Colonic mucosa (tissue), 4 donors: ENCODE measurements at places on chromosomes 6 and 20.
A peak's percentile ranks its signal among the peaks of the same experiment; 100 is the strongest.

DNA sequence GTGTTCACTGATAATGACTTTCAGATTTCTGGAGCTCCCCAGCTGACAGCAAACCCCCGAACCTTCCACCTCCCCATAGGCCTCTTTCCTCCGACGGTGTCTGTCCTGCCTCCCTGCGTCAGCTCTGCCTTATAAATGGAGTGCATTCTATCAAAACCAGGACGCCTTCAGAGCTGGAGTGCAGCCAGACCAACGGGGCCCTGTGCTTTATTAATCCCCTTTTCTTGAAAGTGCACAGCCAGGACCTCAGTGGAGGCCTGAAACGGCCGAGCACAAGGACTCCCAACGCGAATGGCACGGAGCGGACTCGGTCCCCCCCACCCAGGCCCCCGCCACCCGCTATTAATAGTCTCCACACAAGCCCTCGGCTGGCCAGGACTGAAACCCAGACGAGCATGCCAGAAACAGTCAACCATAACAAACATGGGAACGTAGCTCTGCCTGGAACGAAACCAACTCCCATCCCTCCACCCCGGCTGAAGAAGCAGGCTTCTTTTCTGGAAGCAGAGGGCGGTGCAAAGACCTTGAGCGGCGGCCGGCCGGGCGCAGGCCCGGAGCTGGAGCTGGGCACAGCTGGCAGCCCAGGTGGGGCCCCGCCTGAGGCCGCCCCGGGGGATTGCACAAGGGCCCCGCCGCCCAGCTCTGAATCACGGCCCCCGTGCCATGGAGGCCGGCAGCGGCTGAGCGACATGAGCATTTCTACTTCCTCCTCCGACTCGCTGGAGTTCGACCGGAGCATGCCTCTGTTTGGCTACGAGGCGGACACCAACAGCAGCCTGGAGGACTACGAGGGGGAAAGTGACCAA, 42.3 kb upstream of the NAA20 start:
- peak; percentile 59 for DNase-seq

GRCh38 chr20:25269057-25269832, 21.4 kb downstream of the PYGB start:
- peak; percentile 11 for DNase-seq

- DNase-seq, result no peak
Measured at GRCh38 chr6:155383913-155384312, 69.6 kb upstream of the TFB1M start.

- DNase-seq, result no peak
Measured at GRCh38 chr6:98823428-98824161, 10.8 kb upstream of the POU3F2 start.

GRCh38 chr6:14985366-14985765, 260.5 kb upstream of the JARID2 start:
- no peak for DNase-seq

DNA sequence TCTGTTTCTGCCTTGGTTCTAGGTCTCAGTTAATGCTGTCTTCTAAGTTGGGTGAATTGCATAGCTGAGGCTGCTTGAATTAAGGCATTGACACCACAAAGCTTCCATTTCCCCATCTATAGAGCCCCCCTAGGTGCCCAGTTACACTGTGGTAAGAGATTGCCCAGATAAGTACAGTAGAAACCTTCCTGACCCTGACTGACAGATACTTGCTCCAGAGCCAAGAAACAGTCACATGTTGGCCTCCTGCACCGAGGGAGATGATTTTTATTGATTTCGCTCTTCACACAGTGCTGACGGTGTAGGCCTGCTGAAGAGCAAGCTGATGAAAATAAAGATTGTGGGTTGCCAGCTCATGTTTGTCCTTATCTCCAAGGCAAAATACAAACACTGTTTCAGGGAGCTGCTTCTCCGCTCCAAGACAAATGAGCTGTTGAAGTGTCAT, 67.9 kb downstream of the TRMT11 start:
- peak; percentile 49 for DNase-seq

DNA sequence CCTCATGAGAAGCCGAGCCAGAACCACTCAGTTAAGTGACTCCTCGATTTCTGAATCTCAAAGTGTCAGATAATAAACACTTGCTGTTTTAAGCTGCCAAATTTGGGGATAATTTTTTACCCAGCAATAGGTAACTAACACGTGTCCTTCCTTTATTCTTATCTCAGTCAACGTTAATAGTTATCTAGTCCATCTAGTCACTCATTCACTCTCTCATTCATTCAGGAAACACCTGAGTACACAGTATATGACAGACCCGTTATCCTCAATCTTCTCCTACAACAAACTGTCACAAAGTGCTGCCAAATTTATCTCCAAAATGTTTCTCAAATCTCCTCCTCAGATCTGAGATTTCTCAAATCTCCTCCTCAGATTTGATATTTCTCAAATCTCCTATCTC, 13.1 kb downstream of the FAM184A start:
- DNase-seq, result no peak

- no peak for DNase-seq
Measured at GRCh38 chr6:129575378-129576118, 134.4 kb downstream of the ARHGAP18 start.

- no peak for DNase-seq
Measured at GRCh38 chr6:108193131-108193530, 27.3 kb downstream of the NR2E1 start.

GRCh38 chr20:36271639-36272546, 34.2 kb upstream of the DLGAP4 start:
- DNase-seq, result no peak

- no peak for DNase-seq
Measured at GRCh38 chr20:49658508-49658907, 55.2 kb downstream of the B4GALT5 start.

- no peak for DNase-seq
Measured at GRCh38 chr6:133244519-133244918, 3.4 kb downstream of the EYA4 start.

DNA sequence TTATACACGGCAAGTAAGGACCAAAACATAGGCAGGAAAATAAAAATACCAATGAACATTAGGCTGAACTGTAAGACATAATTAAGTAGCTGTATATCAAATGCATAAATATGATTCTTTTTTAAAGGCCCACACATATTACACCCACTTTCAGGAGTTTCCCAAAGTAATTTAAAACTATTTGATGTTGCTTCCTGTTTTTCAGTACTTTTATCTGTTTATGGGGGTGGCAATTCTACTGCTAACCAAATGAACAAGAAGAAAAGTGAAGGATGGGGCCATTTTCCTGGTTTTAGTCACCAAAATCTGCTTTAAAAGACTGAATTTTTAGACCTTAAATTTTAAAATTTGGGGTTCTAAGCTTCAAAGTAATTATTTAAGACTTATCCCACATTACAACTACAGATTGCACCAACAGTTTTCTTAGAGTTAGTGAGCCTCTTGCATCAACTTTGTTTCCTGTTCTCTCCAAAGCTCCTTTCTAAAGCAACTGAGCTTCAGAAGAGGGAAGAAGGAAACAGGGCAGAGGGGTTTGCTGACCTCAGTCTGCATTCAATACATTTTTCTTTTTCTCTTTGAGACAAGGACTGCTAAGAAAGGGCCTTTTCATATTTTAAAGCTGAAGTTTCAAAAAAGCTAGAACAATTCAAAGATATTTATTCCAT, 191.0 kb downstream of the BACH2 start:
- no peak for DNase-seq

DNA sequence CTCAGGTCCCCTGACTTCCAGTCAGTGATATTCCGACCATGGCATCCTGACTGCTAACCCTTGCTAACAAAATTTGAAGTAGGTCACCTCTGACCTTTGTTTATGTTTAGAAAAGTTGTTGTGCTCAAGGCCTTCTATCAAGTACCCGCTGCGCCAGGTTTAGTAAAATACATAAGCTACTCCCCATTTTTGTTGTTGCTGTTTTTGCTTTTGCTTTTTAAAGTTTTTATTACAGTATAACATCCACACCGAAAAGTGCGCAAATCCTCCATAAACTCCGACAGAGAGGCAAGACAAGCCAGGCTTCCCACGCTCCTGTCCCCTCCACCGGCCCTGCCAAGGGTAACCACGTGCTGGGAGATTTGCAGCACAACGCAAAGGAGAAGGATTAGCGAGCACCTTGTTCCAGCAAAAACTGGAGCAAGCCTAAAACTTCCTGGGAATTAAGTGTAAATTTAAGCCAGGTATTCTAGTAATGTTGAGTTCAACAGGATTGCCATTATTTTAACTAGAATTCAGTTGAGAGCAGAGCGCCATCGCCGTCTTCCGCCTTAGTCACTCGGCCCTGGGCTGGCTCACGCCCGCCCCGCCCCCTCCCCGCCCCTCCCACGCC, 17.8 kb upstream of the HMGN4 start:
- DNase-seq, result no peak

GRCh38 chr20:56171087-56172012, 77.2 kb upstream of the MC3R start:
- no peak for DNase-seq

- DNase-seq, result peak; percentile 25
Measured at GRCh38 chr20:56391596-56392131, 351 bp downstream of the AURKA start.

- no peak for DNase-seq
Measured at GRCh38 chr20:32296819-32297420, 19.5 kb downstream of the KIF3B start.

- DNase-seq, result no peak
Measured at GRCh38 chr6:158841358-158841757, 22.2 kb upstream of the EZR start.

GRCh38 chr6:165059032-165059431, 250.4 kb downstream of the C6orf118 start:
- DNase-seq, result no peak

GRCh38 chr20:61487346-61487996, 235.4 kb downstream of the CDH4 start:
- no peak for DNase-seq

- DNase-seq, result no peak
Measured at GRCh38 chr20:49751397-49751736, 37.7 kb upstream of the B4GALT5 start.

- no peak for DNase-seq
Measured at GRCh38 chr6:168516944-168517741, 76.2 kb downstream of the SMOC2 start.

GRCh38 chr20:63703976-63704748, 3.6 kb downstream of the ARFRP1 start:
- no peak for DNase-seq

DNA sequence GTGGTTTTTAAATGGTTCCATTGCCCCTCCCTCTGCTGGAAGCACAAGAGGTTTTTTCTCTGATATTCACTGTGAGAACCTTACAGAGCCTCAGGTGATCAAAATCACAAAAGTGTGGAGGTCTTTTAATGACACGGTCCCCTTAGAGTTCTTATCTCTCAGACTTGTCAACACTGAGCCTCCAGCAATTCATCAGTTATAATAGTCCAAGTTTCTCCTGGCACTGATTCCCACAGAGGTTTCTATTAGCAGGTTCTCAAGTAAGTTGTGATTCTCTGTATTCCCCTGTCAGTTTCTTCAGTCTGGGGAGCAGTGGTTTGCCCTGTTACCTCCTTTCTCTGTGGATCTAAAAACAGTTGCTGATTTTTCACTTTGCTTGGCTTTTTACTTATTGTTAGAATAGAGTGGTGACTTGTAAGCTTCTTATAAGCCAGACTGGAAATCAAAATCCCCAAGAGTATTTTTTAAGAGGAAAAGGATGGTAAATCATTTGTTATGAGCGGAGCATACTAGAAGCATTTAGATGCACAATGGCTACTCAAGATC, 157.4 kb upstream of the BMP5 start:
- no peak for DNase-seq

- DNase-seq, result no peak
Measured at GRCh38 chr6:22466665-22467245, 102.6 kb upstream of the HDGFL1 start.

DNA sequence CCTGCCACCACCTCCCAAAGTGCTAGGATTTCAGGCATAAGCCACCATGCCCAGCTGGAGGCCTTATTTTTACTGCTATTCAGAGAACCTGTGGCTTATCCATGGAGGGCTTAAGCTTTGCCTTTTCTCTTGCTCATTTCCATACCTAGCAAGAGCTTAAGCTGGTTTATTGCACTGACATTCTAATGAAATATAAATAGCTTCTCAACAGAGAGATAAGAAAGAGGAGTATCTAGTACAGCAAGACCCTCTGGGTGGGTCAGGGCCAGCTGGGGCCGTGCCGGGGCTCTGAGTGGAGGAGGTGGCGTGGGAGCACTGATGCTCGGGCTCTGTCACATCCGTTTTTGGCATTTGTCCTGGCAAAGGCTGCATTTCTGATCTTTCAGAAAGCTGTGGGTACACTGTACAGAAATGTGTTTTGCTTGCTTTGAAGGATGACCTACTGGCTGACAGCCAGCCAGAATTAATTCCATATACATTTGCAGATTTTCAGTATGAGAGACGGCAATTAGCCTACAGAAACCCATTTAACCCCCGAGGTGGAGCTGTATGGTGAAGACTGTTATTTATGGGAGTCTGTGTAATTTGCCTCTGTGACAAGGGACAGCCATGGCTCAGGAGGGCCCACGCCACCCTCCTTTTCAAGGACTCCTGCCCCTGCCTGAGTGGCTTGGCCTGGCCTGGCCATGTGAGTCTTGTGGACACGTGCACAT, 181.6 kb upstream of the AKAP12 start:
- peak; percentile 6 for DNase-seq

- DNase-seq, result no peak
Measured at GRCh38 chr20:60586269-60587050, 628.2 kb downstream of the CDH26 start.

- DNase-seq, result no peak
Measured at GRCh38 chr6:68296126-68296525, 339.0 kb upstream of the ADGRB3 start.

DNA sequence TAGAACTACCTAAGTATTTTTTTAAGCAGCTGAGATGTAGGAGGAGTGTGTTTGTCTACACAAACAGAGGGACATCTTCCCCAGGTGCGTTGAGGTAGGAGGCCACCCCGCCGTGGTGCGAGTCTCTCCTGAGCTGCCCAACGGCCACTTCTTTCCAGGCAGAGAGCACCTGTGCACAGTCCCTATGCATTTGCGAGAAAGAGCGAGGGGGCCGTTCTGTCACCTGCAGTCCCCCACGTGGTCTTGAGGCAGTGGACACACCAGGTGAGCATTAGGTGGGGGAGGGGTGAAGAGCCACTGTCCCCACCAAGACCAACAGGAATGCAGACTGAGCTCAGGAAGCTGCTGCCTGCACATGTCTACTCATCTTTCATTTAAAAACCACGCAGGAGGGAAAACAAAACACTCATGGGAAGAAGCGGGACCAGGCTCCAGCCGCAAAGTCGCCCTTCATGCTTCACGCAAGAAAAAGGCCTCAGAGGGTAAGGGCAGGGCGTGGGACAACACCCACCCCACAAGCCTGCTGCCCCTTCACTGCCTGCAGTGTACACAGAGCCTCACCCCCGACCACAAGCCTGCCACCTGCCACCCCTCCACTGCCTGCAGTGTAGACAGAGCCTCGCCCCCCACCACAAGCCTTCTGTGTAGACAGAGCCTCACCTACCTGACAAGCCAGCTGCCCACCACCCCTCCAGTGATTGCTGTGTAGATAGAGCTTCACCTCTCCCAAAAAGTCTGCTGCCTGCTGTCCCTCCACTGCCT, 142.0 kb downstream of the DLL1 start:
- DNase-seq, result no peak

- no peak for DNase-seq
Measured at GRCh38 chr20:31602779-31603441, 2.2 kb upstream of the ID1 start.

- no peak for DNase-seq
Measured at GRCh38 chr20:47117773-47118172, 223.1 kb downstream of the EYA2 start.
